ENCODE measurements at places on chromosomes 1 and 21. TPM values are rescaled to one million over a fixed set of nuclear protein-coding genes. Genes with fewer than 3 reads are reported as not detected.

- DNase-seq: no peak
Observed at GRCh38 chr1:201736707-201737320, 92.1 kb upstream of the IPO9 start.

The SPRR5 gene
- not detected for total RNA-seq

GRCh38 chr1:183655562-183656075, 2.5 kb upstream of the APOBEC4 start:
- DNase-seq: no peak

The HHAT gene
- 3.4 TPM for total RNA-seq

Data from esophagus squamous epithelium (tissue), 5 donors.